Urinary bladder (tissue), 4 donors: ENCODE measurements at places on chromosomes 1 and 21. TPM values are rescaled to one million over a fixed set of nuclear protein-coding genes. Genes with fewer than 3 reads are reported as not detected.

- DNase-seq: no peak
Observed at GRCh38 chr1:84089867-84090266, 54.2 kb upstream of the PRKACB start.

DNA sequence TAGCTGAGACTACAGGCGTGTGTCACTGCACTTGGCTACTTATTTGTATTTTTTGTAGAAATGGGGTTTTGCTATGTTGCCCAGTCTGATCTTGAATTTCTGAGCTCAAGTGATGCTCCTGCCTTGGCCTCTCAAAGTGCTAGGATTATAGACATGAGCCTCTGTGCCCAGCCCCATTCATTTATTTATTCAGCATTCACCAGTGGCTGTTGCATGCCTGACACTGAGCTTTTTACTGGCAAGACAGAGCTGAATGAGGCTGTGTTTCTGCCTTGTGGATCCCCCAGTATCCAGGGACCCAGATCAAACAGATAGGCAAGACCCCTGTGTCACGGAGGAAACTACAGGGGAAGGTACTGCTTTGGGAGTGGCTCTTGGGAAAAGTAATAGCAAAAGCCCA is 109.4 kb downstream of the DISC1 start:
- no peak for DNase-seq

- DNase-seq: no peak
Observed at GRCh38 chr1:230083746-230084407, 16.8 kb downstream of the GALNT2 start.

DNA sequence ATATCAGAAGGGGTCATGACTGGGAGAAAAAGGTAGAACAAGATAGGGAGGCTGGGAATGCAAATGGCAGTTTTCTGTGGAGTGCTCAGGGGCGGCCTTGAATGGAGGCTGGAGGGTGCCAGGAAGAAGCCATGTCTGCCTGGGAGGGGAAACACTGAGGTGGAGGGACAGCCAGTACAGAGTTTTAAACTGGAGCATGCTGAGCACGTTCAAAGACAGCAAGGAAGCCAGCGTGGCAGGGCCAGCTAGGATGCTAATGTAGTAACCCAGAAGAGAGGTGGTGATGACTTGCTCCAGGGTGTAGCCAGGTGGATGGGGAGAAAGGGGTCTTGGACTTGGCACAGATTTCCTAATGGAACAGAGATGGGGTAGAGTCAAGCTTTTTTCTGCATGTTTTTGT is 445.8 kb upstream of the VAMP3 start:
- DNase-seq: no peak

MRPS6 gene
- 14.2 TPM for total RNA-seq

CHIT1 gene
- 0.11 TPM for total RNA-seq

FAM3B gene
- total RNA-seq: 22.2 TPM
